Bone marrow (tissue), 2 donors: ENCODE measurements at places on chromosomes 2 and 18.

GRCh38 chr2:50901510-50901909 is 130.4 kb downstream of the NRXN1 start:
- DNase-seq: no peak

DNA sequence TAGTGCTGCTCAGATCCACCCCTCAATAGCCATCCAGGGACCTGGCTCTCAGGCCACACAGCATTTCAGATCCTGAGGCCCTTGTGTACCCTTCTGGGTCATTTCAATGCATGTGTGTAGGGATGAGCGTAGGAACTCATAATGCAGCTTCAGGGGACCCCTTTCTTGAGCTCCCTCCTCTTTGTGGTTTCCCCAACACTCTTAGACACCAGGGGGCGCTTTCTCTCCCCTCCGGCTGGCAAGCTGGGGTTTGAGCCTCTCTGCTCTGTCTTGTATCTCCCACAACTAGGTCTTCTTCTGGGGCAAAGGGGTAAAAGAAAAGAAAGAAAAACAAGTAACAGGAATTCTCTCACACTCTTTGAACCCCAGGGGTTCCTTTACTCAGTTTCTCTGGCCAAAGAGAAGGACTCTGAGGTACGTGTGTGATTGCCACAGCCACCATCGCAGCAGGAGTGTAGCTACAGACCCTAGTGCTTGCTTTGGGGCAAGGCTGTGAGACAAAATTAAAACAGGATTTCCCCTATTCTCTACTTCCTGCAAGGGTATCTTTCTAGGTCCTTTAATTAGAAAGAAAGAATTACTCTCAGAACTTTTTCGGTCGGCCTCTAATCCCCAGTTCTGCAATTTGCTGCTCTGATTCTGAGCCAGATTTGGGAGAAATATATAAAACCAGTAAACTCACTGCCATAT is 38.0 kb downstream of the CABYR start:
- no peak for DNase-seq

DNA sequence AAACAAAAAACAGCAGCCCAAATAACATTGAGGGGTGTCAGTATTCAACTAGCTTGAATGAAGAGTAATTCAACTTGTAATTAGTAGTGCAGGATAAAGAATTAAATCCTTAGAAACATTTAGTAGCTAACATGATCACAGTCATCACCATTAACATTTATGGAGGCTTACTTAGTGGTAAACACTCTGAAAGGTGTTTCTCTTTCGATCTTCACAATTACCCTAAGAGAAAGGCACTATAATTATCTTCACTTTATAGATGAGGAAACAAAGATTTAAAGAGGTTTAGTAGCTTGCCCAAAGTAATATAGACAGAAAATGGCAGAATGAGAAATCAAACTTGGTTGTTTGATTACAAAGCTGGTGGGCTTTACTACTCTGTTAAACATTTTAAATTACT is 81.5 kb downstream of the GAREM1 start:
- DNase-seq: no peak

DNA sequence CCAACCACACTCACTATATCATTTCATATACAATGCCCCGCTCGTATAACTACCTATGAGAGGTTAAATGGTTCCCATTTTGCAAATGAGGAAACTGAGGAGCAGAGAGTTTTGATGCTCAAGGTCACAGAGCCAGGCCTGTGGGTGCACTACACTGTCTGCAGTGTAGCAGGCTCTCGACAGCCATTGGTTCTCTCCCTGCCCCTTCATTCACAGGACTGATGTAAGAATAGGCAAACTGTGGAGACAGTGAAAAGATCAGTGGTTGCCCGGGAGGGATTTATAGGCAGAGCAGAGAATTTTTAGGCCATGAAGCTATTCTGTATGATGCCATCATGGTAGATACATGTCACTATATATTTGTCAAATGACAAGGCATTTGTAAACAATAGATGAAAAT is 39.0 kb upstream of the LBH start:
- no peak for DNase-seq

DNA sequence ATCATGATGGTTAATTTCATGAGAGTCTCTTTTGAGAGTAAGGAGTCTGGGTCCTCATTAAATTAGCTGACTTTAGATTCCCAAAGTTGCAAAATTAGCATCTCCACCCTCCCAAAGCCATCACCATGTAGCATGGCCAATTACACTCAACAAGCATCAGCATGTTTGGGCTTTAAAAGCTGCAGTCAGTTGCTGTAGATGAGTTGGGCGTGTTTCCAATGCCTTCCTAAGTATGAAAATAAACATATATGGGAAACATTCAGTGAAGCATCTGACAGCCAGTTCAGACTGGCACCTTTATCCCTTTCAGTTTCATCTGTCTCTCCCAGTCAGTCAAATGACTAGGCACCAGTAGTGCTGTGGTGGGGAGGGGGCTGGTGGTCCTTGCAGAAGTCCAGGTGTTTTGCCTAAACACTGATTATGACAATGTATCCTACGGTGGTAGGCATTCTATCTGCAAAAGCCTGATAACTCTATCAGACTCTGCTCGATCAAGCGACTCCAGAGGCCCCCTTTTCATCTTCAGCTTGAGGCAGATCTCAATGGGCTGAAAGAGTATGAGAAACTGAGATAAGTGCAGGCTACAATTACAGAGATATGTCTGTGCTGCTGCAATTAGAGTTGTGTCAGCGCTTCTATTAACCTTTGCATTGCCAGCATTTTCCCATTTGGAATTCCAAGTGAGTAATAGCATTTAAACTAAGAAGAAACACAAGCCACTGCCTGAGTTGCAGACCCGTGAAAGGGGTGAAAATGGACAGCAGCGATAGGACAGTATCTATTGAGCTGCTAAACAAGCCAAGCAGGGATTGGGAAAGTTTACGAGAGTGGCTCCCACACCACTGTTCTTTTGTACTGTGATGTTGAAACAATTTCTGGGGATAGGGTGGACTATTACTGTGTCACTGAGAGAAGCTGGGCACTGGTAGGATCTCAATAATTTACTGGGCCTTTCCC is 67.3 kb upstream of the SPOPL start:
- no peak for DNase-seq

DNA sequence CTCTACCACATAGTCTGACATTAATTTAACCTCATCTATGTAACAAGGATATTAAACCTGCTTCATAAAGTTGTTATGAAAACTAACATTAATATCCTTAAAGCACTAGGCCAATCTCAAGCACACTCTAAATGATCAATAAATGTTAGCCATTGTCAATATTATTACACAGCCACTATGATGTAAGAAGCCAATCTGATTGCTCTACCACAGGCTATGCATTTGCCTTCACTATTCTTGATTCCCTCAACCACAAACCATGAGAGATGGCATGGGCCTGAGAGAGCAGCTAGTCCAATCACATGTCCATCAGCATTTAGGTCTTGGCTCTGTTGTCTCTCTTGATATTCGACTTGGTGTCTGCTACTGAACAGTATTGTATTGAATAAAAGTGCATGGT is 4.2 kb downstream of the SLC25A12 start:
- DNase-seq: no peak

DNA sequence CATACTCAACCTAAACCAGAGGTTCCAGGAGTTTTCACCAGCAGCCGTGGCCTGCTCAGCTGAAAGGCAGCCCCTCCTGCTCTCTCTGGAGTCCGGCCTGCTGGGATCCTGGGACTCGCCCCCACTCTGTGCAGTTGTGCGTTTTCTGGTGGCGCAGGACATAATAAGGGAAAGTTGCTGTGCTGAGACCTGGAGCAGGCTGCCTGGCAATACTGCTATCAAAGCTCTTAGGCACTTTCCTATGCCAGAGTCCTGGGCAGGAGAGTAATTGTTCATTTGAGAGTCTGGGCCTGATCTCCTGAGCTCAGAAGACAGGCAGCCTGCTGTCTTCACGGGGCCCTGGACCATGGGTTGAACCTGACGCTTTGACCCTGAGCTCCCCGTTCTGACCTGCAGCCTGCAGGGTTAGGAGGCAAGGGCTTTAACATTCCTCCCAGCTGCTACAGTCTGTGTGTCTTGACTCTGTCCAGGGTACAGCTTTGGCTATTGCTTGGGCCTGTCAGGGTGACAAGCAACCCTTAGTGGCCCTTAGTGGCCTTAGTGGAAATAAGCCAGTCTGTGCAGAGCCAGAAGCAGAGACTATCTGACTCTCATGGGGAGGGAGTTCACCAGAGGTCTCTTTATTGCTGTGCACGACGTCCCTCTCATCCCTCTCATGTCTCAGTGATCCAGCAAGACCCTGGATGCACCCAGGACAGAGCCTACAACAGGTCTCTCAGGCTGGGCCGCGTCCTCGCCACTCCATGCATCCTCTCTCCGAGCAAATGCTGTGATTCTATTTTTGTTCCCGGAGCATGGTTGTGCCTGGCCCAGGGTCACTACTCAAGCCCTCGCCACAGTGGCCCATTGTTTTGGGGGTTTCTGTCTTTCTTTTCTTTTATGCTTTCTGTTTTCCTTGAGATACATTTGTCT is 60.6 kb downstream of the ACKR3 start:
- no peak for DNase-seq

DNA sequence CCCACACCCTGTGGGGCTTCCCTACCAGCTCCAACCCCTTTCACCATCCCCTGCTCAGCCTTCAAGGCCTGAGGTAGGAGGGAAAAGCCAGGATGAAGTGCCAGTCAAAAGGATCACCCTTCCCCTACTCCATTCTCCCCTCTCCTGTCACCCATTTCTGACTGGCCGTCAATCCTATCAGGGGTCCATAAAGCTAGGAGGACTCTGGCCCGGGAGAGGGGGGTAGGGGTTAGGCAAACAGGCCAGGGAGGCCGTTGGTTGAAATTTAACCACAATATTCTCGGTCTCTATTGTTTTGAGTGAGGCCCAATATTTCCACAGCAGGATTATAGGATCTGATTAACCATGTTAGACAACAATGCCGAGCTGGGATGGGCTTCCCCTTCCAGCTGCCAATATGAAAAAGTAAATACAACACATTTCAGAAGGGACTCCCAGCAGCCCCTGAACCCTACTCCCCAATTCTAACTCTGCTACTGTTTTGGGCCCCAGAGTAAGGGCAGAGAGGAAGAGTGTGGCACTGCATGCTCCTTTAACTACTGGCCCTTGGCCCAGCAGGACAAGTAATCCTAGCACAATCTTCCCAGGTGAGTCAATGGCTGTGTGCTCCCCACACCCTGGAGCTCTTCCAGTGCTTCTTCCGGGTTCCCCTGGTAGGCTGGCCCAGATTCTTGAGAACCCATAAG is 10.6 kb upstream of the IHH start:
- no peak for DNase-seq

DNA sequence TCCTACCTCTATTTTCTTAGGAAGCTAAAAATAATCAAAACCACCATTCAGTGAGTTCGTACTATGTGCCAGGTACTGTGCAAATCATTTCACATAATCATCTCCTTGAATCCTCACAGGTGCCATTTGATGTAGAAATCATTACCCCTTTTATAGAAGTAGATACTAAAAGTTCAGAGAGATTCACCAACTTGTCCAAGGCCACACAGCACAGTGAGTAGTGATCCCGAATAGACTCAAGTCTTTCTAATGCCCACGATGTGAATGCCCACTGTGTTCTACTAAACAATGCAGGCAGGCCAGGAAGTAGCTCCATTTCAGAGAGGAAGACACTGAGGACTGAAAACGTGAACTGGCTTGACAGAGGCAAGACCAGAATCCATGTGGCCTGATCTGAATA is 68.8 kb downstream of the ANTXR1 start:
- DNase-seq: no peak

DNA sequence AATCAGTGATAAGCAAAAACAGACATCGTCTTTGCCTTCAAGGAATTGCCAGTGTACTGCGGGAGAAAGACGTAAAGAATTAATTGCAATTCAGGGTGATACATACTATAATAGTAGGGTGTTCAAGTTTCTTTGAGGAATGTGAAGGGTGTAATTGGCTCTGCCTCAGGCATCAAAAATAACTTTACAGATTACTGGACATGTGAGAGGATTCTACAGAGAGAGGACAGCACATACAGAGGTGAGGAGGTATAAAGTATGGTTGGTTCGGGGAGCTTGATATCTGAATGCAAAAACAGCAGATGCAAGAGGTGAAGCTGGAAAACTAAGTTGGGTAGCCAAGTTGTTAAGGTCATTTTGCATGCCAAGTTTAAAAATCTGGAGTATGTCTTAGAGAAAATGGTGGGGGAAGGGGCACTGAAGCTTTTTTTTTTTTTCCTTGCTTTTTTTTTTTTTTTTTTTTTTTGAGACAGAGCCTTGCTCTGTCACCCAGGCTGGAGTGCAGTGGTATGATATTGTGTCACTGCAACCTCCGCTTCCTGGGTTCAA is 227.5 kb upstream of the FOSL2 start:
- no peak for DNase-seq

- DNase-seq: no peak
These were observed 19.1 kb upstream of the BCL2L11 start for GRCh38 chr2:111101592-111101991.

DNA sequence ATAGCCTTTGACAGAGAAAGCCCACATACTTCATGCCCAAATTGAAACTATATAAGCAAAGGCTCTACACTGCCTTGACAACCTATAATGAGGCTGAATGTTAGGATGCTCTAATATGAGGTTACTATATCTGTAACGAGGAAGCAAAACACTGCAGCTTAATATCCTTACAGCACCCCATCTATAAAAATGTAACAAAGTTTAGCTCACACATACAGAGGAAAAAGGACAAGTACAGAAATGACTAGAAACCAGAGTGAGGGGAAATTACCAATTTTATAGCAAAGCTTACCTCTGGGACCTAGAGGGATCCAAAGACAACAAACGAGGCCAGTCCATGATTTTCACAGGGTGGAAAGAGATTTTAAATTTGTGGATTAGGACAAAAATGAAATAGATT is 138.5 kb downstream of the COL4A4 start:
- DNase-seq: no peak

GRCh38 chr2:86566821-86567190 is 3.6 kb upstream of the CHMP3 start:
- no peak for DNase-seq

- DNase-seq: no peak
These were observed 484.3 kb downstream of the PTPRM start for GRCh38 chr18:8051453-8051852.

DNA sequence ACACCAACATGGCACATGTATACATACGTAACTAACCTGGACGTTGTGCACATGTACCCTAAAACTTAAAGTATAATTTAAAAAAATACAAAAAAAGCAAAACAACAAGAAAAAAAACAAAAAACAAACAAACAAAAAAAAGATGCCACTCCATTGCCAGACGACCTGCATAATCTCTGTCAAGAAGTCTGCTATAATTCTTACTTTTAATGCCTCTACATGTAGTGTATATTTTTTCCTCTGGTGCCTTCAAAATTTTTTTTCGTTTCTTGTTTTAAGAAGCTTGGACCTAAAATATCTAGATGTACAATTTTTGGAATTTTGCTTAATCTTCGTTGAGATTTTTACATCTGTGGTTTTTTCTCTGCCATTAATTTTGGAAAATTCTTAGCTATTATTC is 235.6 kb upstream of the ZNF521 start:
- no peak for DNase-seq

GRCh38 chr2:175372704-175373701 is 191.5 kb upstream of the ATP5MC3 start:
- no peak for DNase-seq
